Right renal pelvis (tissue), 4 donors: ENCODE measurements at places on chromosomes 1 and 21. TPM values are rescaled to one million over a fixed set of nuclear protein-coding genes. Genes with fewer than 3 reads are reported as not detected.

SAMD13 gene
- 6.9 TPM for polyA plus RNA-seq

FCRLB gene
- 5.6 TPM for polyA plus RNA-seq

KIAA0040 gene
- polyA plus RNA-seq, result 19.4 TPM

BTF3L4 gene
- 76.5 TPM for polyA plus RNA-seq

WDR64 gene
- 0.53 TPM for polyA plus RNA-seq

- no peak for DNase-seq
Measured at GRCh38 chr1:245056913-245057312, 97.9 kb upstream of the KIF26B start.

DNA sequence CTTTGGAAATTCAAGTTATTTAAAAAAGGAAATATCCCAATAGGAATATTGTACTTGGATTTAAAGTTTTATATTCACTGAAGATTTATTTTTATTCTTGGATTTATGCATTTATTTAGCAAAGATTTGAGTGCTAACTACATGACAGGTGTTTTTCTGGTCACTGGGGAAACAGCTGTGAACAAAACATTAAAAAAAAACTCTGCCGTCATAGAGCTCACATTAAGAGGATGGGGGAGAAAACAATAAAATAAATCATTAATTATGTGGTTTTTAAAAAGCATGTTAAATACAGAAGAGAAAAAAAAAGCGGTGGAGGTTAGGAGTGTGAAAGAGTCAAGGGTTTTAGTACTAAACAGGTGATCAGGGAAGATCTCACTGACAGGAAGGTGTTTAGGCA, 149.9 kb downstream of the GALNT2 start:
- no peak for DNase-seq

GRCh38 chr1:161189036-161189435, 9.8 kb downstream of the ADAMTS4 start:
- DNase-seq, result no peak

DNA sequence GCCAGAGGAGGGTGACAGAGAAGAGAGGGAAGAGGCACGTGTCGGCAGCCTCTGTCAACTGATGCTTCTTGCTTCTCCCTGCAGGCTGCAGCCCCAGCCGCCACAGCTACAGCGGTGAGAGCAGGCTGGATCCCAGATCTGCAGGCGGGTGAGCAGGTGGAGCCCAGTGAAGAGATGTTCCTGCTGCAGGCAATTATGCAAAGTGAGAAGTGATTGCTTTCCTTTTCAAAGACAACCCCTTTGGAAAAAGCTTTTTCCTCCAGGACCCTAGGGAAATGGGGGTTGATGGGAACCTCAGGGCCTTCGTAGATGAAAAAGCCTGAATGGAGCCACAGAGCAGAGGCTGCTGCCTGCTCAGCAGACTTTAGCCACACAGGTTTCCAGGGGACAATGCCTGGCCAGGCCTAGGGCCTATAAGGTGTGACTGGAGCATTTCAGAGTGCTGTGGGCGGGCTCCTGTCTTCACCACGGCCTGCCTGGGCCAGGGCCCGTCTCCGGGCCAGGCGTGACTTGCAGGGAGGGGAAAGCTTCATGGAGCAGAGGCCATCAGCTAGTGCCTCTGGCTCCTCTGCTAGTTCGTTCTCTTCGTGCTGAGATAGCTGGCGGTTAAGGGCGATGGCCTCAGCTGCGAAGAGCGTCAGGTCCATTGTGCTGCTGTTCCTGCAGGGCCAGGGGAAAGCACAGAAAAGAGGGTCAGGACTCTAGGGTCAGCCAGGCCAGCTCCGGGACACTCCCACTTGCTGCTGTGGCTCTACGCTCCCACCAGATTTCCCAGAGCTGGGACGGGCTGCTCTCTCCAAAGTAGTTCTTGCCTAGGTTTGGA, 6.9 kb upstream of the KNCN start:
- DNase-seq, result no peak

DNA sequence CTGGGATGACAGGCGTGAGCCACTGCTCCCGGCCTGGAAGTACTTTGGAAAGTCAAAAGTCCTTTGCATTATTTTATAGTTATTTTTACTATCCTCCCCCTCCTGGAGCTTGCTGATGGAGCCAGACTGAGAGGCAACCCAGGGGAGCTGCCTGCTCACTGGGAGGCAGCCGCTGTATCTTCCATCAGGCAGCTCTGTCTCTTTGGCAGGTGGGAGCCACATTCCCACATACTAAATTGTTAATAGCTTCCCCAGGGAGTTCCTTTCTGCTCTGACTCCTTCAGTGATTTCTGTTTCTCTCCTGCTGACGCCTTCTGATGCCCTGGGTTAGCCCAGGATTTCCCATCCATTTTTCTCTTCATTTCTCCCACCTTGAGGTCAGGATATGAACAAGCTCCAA, 4.9 kb upstream of the OPRD1 start:
- DNase-seq, result no peak

DNA sequence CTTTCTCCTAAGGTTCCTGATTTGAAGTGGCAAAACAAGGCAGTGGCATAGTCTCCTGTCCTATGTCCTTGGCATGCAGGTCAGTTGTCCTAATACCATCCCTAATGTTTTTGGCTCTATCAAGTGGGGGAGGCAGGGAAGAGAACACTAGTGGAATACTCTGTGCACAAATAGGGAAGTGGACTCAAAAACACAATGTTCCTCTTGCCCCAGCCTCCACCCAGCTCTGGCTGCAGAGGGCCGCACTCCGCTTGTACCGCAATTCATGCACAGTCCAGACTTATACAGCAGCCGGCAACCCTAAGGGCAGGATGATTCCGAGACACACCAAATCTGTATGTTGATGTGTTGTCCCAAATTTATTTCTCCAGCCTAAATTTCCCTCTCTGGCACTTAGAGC, 14.5 kb downstream of the PLEKHO1 start:
- no peak for DNase-seq
